ENCODE measurements at places on chromosomes 11 and 22.

DNA sequence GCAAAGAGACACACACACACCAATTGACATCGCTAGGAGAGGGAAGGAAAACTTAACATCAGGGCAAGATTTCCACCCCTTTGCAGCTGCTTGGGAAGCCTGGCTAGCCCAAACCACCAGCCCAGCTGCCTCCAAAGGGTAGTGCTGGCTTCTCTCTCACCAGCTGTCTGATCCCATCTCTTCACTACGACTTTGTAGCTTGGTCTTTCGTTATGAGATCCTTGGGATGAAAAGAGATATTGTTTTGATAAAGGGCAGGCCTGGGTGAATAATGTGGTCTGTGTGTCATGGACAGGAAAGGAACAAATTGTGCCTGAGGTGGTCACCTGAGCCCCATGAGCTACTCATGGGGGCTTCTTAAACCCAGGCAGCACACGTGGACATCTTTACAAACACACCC is 101.9 kb downstream of the ARL14EP start:
- DNase-seq: no peak

GRCh38 chr11:110410651-110411050 is 19.1 kb upstream of the FDX1 start:
- DNase-seq: no peak

- no peak for DNase-seq
Measured at GRCh38 chr11:73577496-73577917, 20.4 kb downstream of the FAM168A start.

- no peak for DNase-seq
Measured at GRCh38 chr11:127766734-127767133, 766.2 kb upstream of the KIRREL3 start.

DNA sequence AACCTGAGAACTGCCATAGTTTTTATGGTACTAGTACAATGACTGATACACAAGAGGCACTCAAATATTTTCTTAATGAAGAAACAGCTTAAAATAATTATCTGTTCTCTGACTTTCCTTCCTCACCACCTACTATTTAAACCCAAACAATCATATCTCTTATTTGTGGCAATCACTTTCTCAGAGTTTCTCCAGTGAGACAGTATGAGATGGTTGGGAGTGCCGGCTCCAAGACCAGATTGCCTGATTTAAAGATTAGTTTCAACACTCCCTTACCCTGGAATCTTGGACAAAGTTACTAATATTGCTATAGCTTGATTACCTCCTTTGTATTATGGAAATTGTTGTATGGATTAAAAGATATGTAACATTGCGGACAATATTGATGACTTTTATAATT is 5.7 kb upstream of the CEP126 start:
- no peak for DNase-seq

- peak; percentile 73 for DNase-seq
Measured at GRCh38 chr22:46054091-46055073, 77.4 kb upstream of the WNT7B start.

DNA sequence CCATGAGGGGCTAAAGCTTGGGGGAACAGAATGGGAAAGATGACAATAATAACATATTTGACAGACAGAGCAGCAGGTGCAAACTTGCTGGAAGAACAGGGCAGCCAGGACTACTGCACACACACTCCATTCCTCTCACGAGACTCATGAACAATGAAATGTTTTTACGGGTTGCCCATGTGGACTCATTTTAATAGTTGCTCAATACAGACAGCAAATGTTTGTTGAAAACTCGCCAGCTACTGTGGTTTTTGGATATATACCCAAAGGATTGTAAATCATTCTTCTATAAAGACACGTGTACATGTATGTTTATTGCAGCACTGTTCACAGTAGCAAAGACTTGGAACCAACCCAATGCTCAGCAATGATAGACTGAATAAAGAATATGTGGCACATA is 10.3 kb downstream of the SYT13 start:
- no peak for DNase-seq

DNA sequence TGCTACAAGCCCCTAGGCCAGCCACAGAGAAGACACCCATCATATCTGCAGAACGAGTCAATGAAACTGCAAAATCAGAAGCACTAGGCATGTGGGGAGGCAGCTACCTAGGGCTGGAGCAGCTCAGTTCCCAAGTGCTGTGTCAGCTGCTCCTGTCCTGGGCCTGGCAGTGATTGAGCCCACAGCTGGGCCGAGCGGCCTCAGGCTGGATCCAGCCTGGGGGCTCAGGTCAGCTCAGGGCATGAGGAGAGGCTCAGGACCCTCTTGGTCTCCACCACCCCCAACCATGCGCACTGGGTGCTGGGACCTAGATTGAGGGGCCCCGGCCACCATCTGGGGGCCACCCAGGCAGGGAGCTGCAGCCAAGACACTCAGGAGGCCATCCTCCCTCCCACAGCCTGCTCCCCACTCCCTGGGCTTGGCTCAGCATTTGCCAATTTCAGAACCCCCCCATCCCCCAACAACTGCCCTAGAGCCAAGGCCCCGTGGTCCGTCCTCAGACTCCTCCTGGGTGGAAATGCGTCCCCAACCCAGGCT is 2.4 kb upstream of the TNNT3 start:
- no peak for DNase-seq

- DNase-seq: no peak
Measured at GRCh38 chr11:70301721-70302418, 31.4 kb downstream of the PPFIA1 start.
